CD4-positive, alpha-beta memory T cell (primary cell): ENCODE measurements at places on chromosomes 3 and 15. TPM values are rescaled to one million over a fixed set of nuclear protein-coding genes. Genes with fewer than 3 reads are reported as not detected.

DNA sequence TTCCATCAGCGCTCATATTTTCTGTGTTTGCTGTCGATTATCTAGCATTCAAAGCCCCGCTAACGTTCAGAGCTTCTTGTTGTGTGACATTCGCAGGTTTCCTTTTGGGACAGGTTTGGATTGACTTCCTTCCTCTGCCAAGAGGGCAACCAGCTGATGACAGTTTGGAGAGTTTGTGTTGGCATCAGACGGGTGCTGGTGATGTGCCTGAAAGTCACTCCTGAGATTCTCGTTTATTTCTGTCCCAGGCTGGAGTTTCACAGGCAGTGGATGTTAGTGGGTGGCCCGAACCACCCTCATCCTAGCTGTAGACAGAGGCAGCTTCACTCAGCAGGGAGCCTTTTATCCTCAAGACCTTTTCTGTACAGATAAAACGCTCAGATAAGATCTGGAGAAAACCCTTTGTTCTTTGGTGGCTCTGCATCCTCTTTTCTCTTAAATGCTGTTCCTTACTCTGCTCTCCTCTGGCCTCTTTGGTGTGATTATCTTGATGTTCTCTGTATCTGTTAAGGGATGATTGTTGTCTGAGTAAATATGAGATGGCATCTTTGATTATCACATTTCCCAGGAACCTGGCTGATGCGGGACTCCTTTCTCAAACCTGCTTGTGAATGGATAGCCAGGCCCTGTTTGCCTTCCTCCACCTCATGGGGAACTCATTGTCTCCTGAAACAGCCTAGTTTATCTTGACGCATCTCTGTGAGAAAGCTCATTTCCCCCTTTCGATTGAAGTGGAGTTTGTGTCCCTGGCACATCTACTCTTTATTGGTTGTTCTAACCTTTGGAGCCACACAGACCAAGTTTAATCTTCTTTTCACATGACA is 35.9 kb downstream of the CGNL1 start:
- DNase-seq: no peak

GRCh38 chr3:107209302-107209990 is 167.8 kb upstream of the CCDC54 start:
- no peak for DNase-seq

DNA sequence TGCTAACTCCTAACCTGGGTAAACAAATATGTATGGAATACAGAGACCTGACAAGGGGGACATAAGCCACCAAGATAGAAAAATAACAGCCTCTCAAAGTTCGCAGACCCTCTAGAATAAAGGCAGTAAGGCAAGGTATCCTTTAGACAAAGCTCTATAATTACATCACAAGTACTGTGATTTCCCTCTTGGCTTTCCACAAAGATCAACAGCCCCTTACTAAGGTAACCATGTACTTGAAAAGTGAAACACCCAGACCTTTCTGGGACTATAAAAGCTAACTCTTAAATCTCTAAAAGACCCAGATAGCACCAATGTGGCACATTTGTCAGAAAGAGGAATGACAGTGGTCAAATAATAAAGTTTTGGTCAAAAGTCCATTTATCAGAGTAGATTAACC is 51.9 kb downstream of the TBL1XR1 start:
- no peak for DNase-seq

DTWD1 gene
- 19.8 TPM for polyA plus RNA-seq

DNA sequence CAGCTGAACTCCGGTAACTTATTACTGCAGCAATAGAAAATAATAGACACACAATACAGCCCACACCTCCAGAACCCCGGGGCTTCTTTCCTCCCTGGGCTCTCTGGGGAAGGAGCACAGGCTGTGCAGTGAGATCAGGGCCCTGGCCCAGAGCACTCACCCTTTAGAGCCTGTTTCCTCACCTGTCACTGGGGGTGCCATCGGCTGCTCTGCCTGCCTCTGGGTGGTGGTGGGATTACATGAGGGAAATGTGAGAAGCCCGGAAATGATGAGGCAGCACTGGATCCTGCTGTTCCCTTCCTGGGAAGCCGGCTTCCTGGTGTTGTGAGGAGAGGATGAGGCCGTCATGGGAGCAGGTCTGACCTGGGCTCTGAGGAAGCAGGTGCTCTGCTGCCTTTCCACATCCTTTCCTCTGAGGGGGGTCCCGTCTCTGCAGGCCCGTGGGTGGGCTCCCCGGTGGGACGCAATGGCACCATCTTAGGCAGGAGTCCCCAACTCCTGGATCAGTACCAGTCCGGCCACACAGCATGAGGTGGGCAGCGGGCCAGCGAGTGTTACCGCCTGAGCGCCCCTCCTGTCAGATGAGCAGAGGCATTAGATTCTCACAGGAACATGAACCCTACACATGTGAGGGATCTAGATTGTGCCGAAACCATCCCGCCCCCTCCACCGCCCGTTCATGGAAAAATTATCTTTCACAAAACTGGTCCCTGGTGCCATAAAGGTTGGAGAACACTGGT is 220.9 kb upstream of the CTDSPL start:
- DNase-seq: no peak

MYZAP gene
- polyA plus RNA-seq: 0.16 TPM

- DNase-seq: no peak
These were observed 21.2 kb downstream of the RAD18 start for GRCh38 chr3:8942115-8942514.

DNA sequence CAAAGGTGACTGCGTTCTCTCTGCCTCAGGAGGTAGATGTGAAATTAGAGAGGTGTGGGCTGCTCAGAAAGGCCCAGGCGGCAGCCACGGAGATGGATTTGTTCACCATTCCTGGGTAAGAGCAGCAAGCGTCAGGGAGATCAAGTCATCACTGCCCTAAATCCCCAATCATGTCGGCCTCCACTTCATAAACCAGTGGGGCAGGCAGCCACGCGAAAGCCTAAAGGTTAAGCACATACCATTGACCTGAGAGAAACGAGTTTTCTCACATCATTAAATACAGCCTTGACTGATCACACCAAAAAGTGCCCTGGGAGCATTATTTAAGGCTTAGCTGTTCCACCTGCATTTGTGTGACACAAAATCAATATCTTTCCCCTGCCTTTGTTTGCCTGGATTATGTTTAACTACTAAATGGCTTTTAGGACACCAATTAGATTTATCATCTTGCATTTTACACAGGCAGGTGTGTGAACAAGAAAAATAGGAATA is 50.7 kb upstream of the FOXB1 start:
- no peak for DNase-seq

DNA sequence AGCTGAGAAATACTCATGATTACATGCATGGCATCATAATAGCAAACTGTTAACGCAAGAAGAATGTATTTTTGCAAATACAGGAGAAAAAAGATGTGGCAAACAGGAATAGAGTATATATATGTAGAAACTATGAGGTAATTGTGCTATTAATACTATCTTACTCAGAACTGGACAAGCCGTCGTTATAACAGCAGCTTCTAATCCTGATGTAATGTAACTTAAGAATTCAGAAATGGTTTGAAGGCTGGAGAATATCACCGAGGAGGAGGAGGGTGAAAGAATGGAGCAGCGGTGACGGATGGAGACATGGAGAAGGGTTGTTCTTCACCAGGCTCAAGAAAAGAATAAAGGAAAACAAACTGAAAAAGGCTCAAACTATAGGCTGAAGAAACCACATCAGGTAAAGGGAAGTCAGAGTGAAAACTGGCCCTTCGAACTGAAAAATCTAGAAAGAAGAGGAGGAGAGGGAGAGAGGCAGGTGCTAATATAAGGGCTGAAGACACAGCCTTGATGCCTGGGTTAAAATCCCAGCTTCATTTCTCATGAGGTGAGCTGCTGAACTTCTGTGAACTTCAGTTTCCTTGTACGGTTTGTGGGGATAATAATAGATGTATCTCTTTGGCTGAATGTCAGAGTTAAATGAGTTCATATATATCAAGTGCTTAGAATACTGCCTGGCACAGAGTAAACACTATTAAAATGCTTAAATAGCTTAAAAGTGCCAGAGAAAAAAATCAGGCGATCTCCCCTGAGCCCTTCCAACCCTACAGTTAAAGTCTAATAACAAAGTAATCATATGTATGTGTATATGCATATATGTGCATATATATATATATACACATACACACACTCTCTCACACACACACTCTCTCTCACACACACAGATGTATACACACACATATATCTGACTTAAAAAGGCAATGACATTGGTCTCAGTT is 43.9 kb downstream of the GOLIM4 start:
- DNase-seq: no peak

PP2D1 gene
- 0.46 TPM for polyA plus RNA-seq

PSMD2 gene
- polyA plus RNA-seq: 298 TPM

HCN4 gene
- polyA plus RNA-seq: not detected

DNA sequence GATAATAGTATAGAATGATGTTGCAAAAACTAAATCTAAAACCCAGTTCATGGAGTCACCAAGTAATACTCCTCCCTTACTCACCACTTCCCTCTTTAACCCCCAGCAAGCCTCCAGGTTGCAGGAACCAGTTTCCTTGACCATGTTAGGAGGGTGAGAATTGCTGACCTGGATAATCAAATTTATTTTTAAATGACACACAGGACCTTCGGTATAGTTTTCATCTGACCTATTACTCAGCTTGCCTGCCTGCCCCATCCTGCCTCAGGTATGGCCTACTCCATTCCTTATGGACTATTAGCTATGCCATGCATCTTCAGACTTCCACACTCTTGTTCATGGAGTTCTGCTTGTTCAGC is 883 bp downstream of the RTP4 start:
- no peak for DNase-seq

- DNase-seq: no peak
These were observed 1064.3 kb upstream of the EPHA6 start for GRCh38 chr3:95750097-95750496.
